H9 (cell line): ENCODE measurements at places on chromosomes 16 and 17. TPM values are rescaled to one million over a fixed set of nuclear protein-coding genes. Genes with fewer than 3 reads are reported as not detected.
A peak's percentile ranks its signal among the peaks of the same experiment; 100 is the strongest.

DNA sequence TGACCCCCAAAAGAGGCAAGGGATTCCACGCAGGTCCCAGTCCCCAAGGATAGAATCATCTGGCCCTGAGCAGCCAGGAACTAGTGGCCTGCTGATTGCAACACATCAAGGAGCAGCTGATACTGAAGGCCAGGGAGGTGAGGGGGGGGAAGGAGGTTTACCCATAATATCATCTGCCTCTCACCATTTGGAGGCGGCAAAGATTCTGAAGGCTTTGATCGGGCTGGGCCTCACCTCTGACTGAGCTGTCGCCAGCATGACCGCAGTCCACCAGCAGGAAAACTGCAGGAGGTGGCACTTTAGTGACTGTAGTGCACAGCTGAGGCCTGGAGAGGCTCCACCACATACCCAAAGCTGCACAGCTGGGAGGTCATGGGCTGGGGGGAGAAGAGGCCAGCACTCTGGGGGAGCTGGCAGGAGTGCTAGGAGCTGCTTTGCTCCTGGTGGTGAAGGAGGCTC, 20.5 kb upstream of the ITGA3 start:
- DNase-seq = no peak

The TNFRSF17 gene
- not detected in 2 replicates for total RNA-seq

The ANKFN1 gene
- total RNA-seq = not detected in 2 replicates

DNA sequence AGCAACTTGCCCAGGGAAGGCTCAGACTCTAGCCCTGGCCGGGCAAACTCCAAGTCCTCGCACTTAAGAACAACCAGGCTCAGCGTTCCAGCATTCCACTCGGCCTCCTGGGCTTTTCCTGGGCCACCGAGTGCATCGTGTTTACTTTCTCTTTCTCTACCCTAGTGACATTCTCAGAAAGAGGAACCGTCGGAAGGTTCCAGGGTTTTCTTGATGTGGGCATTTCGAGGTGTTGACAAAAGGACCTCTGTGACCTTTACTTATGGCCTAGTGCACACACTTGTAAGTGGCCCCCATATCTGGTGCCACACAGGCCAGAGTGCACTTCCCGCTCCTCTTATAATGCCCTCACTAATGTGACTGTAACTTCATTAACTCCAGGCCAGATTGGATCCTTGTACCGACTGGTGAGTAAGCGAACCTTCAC, 3.1 kb upstream of the BANP start:
- DNase-seq = no peak

The MYH11 gene
- 0.42 and 0.88 TPM in 2 replicates for total RNA-seq

DNA sequence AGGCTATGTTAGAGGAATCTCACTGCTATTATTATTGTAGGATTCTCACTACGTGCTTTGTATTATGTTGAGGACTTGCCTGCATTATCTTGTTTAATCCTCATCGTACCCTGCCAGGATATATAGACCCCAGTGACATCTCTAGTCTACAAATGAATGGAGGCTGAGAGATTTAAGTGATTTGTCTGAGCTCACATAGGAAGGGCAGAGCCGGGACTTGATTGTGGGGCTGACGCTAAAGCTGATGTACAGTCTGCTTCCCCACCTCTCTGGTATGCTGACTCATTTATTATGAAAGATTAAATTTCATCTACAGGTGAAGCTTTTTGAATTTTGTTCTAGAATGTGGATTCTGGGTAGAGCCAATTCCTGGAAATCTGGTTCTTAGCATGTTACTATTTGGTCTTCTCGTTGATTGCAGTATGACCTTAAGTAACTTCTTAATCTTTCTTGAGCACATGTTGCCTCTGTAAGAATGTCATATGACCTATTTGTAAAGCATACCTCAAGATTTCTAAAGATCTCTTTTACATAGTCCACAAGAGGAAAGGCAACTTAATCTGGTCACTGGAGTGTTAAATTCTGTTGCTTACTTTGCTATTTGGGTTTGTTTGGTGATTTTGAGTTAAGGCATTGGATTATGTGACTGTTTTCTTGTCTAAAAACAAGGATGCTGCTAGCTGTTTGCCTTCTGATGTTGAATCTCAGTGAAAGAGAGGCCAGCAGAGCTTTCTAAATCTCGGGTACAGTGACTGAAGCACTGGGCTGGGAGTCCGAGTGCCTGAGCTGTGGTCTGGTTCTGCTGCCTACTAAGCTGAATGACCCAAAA, 12.4 kb downstream of the METTL9 start:
- DNase-seq = no peak

DNA sequence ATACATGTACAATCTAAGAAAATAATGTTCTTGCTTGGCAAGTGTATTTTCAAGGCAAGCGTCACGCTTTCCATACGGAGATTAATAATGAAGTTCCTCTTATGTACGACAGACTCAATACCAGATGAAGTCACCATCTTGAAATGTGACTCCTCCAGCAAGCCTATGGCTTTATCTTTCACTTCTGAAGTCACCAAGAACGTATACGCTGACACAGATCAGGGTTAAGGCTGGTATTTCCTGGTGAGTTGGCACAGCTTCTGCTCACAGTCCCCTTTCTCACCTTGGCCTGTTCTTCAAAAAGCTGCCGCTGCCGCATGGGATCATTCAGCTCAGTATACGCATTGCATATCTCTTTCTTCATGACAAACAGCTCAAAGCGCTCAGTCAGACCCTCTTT, 6.1 kb upstream of the ADAT1 start:
- no peak for DNase-seq

The ZNF624 gene
- 0.88 and 1.3 TPM in 2 replicates for total RNA-seq

The NLGN2 gene
- total RNA-seq = 70.2 and 70.5 TPM in 2 replicates

The P2RX5 gene
- 4.2 and 4.7 TPM in 2 replicates for total RNA-seq

DNA sequence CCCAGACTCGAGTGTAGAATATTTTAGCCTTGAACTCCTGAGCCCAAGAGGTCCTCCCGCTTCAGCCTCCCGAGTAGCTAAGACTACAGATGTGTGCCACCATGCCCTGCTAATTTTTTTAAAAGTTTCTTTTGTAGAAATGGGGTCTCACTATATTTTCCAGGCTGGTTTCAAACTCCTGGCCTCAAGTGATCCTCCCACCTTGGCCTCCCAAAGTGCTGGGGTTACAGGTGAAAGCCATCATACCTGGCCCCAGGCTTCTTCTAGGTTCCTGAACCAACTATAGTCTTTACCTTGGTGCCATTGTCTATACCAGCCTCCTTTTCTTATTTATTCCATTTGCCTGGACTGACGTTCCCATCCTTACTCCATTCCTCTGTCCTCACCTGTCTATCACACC, 17.1 kb upstream of the PRKAR1A start:
- no peak for DNase-seq

- DNase-seq = no peak
Observed at GRCh38 chr17:79864617-79865250, 25.5 kb upstream of the CBX4 start.

GRCh38 chr16:81637336-81638235, 141.5 kb upstream of the PLCG2 start:
- no peak for DNase-seq

The TLCD2 gene
- 1.3 and 1.5 TPM in 2 replicates for total RNA-seq

- DNase-seq = no peak
Observed at GRCh38 chr16:81397058-81397878, 47.3 kb upstream of the CMIP start.

DNA sequence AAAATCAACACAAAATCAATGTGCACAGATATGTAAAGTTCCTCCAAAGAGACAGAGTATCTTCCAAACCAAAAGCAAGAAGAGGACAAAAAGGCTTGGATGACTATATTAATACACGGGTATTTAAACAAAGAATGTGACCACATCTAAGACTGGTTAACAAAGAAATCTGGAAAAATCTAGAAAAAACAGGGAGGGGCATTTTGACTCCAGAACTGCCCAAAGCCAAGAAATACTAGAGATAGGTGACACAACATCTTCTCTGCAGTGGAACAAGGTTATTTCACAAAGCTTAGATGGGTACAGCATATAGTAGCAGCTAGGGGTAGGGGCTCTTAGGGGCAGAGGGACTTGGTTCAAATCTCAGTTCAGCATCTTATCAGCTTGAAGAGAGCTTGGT, 10.3 kb downstream of the RFFL start:
- no peak for DNase-seq

- peak; percentile 93 for DNase-seq
Observed at GRCh38 chr17:72476575-72476986, 355.8 kb downstream of the SOX9 start.

The LHX1 gene
- 0.20 and 0.22 TPM in 2 replicates for total RNA-seq

- DNase-seq = no peak
Observed at GRCh38 chr17:82838386-82839063, 1.3 kb downstream of the ZNF750 start.

DNA sequence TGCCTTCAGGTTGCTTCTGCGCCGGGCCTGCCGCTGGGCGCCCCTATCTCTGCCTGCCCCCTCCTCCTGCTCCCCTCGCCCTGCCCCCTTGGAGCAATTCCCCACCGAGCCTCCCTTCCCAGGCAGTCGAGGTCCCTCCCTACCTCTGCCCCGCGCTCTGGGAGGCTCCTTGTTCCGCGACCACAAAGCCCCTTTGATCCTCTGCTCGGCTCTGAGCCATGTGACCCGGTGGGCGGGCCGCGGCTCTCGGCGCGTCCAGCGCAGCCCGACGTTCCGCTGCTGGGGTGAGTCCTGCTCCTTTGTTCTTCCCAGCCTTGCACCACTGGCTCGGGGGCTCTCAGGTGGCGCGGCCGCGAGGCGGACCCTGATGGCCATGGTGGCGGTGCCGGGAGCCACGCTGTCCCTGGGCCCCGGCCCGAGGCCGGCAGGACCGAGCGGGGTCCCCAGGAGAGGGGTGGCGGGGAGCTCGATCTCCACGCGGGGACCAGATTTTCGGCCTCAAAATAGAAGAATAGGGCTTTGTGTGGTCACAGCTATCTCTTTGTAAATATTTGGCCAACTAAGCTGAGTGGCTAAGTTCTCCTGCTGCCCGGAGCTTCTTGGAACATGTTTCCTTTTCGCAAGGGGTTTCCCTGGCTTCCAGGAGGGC, 310.6 kb downstream of the SEC14L1 start:
- peak; percentile 95 for DNase-seq

DNA sequence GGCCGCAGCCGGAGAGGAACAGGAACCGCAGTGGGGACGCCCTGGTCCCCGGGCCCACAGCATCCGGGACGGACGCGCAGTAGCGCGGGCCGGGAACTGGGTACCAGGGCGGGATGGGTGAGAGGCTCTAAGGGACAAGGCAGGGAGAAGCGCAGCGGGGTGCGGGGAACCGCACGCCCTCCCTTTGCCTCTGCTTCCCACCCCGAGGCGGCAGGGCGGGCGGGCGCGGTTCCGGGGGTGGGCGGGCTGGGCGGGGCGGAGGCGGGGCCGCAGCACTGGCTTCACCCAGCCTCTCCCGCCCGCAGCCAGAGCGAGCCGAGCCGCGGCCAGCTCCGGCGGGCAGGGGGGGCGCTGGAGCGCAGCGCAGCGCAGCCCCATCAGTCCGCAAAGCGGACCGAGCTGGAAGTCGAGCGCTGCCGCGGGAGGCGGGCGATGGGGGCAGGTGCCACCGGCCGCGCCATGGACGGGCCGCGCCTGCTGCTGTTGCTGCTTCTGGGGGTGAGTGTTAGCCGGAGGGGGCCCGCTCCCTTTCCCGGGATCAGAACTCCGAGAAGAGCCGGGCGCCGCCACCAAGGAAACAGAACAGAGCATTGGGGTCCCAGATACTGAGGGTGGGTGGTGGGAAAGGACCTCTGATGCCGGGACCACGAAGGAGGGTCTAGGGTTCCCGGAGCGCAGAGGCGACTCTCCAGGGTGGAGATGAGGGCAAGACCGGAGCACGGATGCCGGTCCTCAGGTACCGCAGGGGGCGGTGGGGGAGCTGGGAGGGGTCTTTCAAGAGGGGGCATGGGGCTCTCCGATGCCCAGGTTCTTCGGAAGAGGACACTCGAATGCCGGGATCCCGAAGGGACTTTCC, at the start of gene NGFR:
NGFR (plus strand) TSS at position 308 of the 856 bp plus-strand sequence; CDS start at position 433, 125 bp downstream.
- peak; percentile 82 for DNase-seq

The SEZ6L2 gene
- 44.7 and 50.8 TPM in 2 replicates for total RNA-seq

GRCh38 chr16:155031-155398, 2.6 kb downstream of the HBZ start:
- DNase-seq = no peak

The CCL7 gene
- total RNA-seq = not detected in 2 replicates

The VMP1 gene
- 79.3 and 83.1 TPM in 2 replicates for total RNA-seq

DNA sequence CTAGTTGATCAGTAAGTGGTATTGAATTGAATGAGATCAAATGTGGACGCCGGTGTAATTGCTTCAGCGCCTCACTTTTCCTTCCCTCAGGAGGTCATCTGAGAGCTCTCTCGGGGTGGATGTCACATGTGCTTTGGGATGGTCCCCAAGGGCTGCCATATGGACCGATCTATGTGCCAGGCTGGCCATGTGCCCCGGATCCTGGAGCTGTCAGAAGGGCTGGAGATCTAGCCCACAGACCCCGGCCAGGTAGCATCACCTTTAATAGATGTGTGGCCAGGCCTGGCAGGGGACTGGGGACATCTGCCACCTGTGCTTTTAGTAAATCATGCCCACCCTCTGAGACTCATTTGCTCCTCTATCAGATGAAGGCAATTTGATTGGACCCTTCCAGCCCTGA, 95.3 kb upstream of the CRHR1 start:
- no peak for DNase-seq

DNA sequence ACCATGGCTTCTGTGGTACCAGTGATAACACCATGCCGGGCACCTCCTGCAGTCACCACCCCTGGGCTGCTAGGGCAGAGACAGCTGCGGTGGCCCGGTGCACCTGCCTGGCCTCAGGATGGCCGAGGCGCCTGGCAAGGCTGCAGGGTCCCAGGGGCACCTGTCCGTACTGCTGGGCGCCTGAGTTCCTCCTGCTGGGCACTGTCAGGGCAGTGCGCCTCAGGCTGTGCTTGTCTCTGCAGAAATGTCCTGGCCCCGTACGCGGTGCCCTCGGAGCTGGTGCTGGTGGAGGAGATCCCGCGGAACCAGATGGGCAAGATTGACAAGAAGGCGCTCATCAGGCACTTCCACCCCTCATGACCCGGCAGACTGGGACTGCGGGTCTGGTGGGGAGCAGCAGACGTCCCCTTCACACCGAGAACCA, 17.7 kb upstream of the CDH15 start:
- no peak for DNase-seq

The PRSS27 gene
- 3.6 and 5.0 TPM in 2 replicates for total RNA-seq

DNA sequence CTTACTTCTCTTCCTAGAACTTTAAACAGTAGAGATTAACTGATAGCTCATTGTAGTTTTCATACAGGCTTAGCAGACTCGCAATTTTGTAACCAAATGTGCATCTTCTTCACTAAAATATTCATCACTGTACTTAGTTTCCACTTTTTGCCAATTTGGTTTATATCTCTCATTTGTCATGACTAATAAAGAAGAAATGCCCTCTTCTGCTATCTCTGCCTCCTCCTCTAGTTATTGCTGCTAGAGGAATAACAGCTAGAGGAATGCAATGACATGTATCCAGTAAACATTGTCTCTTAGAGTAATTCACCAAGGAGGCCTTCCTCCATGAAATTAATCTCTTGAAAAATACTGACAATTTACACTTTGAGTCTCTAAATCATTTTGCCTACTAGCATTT, 115.5 kb upstream of the COX10 start:
- no peak for DNase-seq

The PLD6 gene
- total RNA-seq = 0.09 TPM in 1 of 2 replicates, not detected in the other
